ENCODE measurements at places on chromosomes 1 and 21.

DNA sequence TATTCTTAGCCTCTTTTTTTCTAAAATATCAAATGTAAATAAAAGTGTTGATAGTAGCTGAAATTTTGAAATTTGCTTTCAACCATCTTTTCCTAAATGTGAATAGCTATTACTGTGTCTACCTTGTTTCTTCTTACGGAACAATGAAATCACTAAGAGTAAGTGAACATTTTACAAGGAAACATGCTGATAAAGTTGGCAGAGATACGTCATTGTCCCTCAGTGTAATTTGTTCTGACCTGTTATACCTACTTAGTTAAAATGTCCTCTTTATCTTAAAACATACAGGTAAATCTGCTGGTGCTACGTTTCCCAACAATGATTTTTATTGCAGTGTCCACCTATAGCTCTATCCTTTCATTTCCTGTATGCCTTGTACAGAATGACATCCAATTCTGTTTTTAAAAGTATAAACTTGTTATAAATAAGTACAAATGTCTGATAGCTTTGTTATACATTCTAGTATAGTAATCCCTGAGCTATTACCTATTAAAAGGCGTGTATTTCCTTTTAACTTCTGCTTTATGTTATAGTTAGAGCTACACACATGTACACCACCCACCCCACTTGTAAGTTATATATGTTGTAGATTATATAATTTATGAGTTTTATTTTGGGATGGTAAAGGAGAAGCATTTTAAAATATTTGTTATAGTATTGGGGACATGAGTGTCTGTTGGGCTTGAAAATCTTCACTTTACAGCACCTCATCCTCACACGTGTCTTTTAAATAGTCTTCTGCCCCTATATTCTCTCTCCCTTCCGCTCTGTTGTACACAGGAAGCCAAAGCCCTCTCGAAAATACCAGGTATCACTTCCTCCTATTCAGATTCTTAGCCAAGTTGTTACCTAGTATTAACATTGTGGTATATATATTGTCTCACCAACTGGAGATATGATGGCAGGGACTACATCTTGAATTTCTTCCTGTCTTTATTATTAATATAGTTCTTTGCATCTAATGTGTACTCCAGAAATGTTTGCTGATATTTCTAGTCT, 25.2 kb downstream of the LAMC1 start:
- DNase-seq = no peak

GRCh38 chr1:204854286-204854685, 16.4 kb upstream of the NFASC start:
- no peak for DNase-seq

- DNase-seq = no peak
These were observed 2.8 kb downstream of the CFHR4 start for GRCh38 chr1:196890668-196891067.

DNA sequence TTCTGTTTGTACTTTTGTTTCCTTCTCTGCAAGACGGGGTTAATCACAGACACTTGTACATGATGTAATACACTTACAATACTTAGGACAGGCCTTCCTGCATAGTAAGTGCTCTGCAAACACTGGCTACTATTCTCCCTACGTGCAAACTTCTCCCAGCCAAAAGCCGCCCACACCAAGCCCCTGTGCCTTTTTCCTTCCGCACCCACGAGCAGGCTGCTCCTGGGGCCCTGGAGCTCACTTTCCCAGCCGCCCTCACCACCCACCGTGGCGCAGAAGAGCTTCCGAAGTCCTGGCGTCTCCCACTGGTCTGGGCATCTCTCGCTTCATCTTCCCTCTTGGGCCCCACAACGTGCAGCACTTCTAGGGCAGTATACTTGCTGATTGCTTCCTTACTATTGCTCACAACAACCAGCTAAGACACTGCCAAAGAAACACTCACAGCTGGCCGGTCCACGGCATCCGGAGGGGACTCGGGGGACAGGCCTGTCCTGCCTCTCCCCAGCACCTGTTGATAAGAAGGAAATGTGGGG, 22.5 kb upstream of the GPR157 start:
- no peak for DNase-seq

GRCh38 chr1:54479841-54480524, 68.0 kb upstream of the ACOT11 start:
- no peak for DNase-seq

DNA sequence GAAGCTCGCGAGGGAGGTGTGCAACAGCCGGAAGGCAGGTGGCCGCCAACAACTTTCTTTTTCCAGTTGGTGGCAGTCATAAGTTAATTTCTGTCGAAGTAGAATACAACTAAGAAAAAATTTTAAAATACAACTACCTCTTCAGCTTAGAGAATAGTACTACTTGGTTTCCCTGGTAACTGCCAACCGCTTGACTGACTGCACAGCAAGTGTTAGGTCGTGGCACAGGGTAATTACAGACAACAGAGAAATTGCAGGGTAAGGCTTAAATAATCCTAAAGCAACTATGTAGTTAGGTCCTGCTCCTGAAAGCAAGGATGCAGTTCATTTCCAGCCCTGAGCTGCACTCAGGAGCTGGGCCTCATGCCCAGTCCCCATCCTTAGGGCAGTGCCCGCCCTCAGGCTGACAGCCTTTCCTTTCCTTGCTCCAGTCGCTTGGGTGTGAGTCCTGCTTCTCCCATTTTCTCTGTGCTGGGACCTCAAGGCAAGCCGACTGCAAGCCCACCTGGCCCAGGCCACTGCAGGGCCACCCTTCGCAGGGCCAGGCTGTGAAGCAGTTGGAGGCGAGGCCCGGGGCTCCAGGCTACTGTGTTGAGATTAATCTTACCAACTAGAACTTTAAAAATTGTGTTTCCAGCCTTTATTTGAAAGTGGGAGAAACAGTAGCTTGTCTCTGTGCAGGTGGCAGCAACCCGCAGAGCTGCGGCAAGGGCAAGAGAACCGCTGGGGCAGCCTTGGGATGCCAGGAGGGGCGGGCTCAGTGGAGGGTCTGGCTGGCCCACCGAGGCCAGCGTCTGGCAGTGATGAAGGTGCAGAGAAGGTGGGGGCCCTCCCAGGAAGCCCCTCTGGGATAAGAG, 148.3 kb downstream of the PCBP3 start:
- no peak for DNase-seq

DNA sequence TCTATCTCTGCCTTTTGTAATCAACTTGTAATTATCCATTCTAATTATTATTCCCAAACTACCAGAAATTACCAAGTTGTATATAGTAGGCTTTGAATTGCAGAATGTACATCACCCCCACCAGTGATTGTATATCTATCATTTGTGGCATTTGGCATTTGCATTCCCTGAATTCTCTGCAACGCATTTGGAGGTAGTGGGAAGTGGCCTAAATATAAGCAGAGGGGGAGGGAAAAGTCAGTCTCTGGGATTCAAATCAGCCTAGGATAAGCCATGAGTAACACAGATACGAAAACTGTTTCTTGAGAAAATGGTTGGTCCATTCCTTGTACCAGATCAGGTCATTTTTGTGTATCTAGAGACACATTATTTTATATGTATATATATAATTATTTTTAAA, 20.7 kb downstream of the DDX20 start:
- no peak for DNase-seq

DNA sequence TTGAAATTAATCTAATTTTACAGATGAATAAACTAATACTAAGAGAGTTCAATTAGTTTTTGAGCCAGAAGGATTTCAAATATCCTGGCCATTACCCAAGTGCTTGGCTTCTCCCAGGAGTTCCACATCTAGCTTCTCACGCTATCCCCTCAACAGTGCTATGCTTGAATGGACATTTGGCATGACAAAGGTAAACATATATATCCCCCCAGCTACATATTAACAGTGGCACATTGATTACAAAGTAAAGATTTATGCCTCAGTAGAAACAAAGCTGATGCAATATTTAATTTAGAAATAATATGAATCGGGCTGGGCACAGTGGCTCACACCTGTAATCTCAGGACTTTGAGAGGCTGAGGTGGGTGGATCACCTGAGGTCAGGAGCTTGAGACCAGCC, 434.6 kb upstream of the PRMT6 start:
- DNase-seq = no peak

GRCh38 chr1:81802707-81803430, 2.1 kb downstream of the ADGRL2 start:
- DNase-seq = no peak

- DNase-seq = no peak
These were observed 6.7 kb downstream of the KCNJ15 start for GRCh38 chr21:38263493-38263892.

DNA sequence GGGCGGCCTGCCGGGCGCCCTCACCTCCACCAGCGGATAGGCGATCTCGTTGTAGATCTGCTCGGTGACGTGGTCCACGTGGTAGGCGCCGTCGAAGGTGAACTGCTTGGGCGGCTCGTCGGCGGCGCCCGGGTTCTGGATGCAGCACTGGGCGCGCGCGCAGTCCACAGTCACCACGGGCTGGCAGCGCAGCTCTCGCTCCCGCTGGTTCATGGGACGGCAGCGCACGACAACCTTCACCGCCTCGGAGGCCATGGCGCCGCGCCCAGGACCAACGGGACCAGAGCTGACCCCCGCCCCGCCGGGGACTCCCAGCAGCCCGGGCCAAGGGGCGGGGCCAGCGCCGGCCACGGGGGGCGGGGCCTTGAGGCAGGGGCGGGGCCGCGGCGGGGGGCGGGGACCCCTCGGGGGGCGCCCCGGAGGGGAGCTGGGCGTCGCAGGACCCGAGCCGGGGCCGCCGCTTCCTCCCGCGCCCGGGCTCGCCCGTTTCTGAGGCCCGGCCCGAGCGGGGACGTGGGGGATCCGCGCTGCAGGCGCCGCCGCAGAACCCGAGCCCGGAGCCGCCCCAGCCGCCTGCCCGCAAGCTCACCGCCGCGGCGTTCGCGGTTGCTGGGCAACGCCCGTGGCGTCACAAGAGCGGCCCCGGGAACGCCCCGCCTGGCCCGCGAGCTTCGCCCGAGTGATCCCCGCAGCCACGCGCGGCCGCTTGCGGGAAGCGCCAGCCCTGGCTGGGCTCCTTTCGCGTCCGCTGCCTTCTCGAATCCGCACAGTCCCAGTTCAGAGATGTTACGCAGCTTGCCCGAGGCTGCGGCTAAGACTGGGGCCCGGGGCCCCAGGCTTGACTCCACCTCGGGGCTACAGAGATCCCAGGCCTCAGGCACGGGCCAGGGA, at the start of gene KIF17:
KIF17 (minus strand) TSS at position 556 of the 891 bp plus-strand sequence; CDS start at position 255, 301 bp downstream.
- DNase-seq = peak; percentile 45

DNA sequence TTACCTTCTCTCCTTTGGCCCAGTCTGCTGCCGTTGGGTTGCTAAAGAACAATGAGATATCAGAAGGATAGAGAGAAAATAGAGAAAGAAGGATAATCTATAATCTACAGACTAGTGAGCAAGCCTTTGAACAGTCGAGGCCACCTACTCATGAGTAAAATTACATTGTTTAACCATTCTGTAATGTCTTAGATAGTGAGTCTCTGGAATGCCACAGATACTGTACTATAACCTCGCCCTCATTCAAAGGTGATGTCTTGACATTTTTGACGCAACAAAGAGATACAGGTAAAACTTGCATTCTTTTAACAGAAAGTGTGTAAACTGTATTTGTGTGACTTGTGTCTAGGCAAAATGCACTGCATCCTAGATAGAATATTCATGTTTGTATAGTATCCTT, 77.9 kb downstream of the LAMC1 start:
- DNase-seq = no peak

DNA sequence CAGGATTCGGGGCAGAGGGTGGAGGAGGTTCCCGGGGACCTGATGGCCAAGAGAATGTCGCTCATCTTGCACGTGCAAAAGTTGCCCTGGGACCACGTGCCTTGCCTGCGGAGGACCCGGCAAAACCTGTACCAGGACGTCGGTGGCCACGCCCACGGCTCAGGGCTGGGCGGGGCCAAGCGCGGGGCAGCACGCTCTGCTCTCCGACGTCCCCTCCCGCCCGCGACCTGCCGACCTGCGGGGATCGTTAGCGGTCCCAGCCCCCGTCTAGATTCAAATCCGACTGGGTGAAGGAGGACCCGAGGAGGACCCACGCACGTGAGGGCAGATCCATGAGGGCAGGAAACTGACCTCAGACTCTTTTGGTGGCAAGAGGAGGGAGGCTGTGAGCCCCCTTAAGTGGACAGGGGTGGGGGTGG, at the start of gene C1orf167:
C1orf167 (plus strand) TSS at position 206 of the 419 bp plus-strand sequence. CDS start 2,208 bp downstream, outside the sequence.
- no peak for DNase-seq

GRCh38 chr1:19615438-19615837, 28.7 kb upstream of the NBL1 start:
- no peak for DNase-seq

DNA sequence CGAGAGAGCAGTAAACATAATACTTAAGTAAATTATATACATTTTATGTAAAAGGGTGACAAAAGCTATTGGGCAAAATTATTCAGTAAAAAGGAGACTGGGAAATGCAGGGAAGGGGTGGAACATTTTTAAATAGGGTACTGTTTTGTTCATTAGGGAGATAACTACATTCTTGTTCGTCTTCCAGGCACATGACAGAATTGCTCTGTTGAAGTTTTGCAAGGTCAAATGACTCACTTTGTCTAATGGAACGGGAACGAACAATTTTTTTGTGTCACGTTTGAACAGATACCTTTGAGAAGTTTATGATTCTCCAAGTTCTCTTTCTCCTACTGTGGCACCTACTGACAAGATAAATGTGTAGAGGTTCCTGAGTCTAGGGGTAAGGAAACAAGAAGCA, 382.3 kb upstream of the ZRANB2 start:
- no peak for DNase-seq

DNA sequence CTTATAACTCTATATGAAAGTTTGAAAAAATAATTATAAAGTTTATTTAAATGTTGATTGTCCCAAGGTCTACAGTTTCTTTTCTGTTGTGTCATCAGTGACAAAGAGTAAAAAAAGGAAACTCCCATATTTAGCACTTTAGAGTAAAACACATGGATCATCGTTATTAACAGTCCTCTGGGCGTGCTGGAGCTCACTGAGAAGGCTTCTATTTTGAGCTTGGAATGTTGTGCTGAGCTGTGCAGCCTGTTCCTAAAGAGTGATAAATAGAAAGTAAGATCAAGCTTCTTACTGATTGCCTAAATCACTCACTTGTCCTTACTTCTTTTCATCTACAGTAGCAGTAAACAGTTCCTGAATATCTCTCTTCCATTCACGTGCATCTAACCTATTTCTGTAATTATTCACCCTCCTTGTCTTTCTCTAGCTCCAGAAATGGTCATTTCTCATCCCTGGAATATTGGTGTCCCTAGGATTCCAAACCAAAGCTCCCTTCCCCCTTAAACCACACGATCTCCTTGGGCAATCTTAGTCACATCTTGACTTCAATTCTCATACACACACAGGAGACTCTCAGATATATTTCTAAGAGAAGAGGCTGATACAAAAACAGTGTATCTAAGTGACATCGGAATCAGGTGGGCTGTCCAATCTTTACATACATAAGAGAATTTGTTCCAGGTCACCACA, 11.9 kb downstream of the GBP5 start:
- no peak for DNase-seq

DNA sequence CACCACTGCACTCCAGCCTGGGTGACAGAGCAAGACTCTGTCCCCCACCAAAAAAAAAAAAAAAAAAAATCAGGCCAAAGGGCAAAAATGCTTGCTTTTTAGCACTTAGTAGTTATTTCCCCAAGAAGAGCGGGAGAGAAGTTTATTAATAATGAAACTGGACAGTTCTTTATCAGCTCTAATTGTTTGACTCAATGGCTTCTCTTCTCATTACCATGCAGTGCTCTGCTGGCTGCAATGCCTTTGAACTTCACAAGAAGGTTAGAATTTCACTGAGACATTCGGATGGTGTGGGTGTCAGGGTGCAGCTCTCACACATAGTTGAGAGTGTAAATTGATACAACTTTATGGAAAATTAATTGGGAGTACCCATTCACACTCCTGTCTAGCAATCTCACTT, 63.7 kb downstream of the EDARADD start:
- no peak for DNase-seq
